ENCODE measurements at places on chromosomes 7 and 10. TPM values are rescaled to one million over a fixed set of nuclear protein-coding genes. Genes with fewer than 3 reads are reported as not detected.

The ZNF488 gene
- total RNA-seq: 0.38 TPM

GRCh38 chr7:99393355-99394187, 14.8 kb downstream of the PDAP1 start:
- H3K4me3 ChIP-seq: peak overlapping the region; percentile 38
- DNase-seq: no peak

DNA sequence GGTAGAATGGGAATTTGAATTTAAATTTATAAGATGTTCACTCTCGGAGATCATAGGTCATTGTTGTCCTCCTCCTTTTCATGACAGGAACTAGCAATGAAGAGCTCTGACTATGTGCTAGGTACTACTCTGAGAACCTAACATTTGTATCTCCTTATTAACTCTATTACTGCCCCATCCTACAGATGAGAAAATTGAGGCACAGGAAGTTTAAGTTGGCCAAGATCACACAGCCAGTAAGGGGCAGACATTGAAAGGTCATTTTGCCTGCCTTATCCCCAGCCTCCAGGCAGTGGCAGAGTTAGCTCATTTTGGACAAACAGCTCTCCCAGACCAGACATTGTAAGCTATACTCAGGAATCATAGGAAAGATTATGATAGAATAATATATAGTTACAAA, 6.0 kb downstream of the SRGN start:
- no peak for DNase-seq
- H3K36me3 ChIP-seq: peaks cover 27% of the 10 kb centered on the region
- H3K27me3 ChIP-seq: no peaks in the 10 kb centered on the region
- peak overlapping the region; percentile 95 for H3K27ac ChIP-seq
- peak overlapping the region; percentile 55 for H3K4me3 ChIP-seq
- no peaks in the 10 kb centered on the region for H3K4me1 ChIP-seq

DNA sequence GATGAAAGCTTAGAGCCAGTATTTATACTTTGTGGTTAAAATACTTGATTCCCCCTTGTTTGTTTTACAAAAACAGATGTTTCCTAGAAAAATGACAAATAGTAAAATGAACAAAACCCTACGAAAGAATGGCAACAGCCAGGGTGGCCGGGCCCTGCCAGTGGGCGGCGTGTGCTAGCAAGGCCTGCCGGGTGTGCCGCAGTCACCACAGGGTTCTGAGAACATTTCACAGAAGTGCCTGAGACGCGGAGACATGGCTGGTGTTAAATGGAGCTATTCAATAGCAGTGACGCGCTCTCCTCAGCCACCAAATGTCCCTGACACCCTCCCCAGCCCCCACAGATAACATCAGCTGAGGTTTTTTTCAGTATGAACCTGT, 14.5 kb downstream of the GPR146 start:
- DNase-seq: no peak
- no peaks in the 10 kb centered on the region for H3K27me3 ChIP-seq
- peaks cover 14% of the 10 kb centered on the region for H3K36me3 ChIP-seq
- H3K27ac ChIP-seq: no peak overlapping the region
- peaks cover 50% of the 10 kb centered on the region for H3K4me1 ChIP-seq
- no peak overlapping the region for H3K4me3 ChIP-seq

GRCh38 chr10:51001587-51001986, 72.7 kb upstream of the PRKG1 start:
- no peak overlapping the region for H3K4me3 ChIP-seq
- no peaks in the 10 kb centered on the region for H3K4me1 ChIP-seq
- DNase-seq: no peak
- H3K27ac ChIP-seq: no peak overlapping the region

- H3K4me3 ChIP-seq: no peak overlapping the region
- H3K27ac ChIP-seq: no peak overlapping the region
Observed at GRCh38 chr10:86644152-86644793, 10.1 kb upstream of the OPN4 start.

The ADRB1 gene
- 15.4 TPM for total RNA-seq

DNA sequence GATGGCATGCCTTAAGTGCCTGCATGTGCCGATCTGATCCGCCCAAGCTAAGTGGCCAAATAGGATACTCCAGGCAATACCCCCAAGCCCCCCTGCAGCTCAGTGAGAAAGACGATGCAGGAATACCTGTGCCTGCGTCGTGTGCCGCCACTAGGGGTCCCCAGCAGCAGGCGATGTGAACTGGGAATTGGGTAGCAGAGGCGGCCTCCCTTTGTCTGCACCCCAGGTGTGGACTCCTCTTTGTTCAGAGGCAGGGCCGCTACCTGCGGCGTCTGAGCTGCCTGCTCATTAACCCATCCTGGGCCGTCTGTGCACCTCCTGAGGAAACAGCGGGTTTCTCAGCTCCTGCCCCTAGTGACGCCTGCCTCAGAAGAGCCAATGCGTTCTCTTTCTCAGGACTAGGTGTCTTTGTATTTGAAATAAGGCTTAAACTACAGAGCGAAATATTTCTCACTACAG, 4.8 kb upstream of the CHN2 start:
- peaks cover 4% of the 10 kb centered on the region for H3K4me1 ChIP-seq
- DNase-seq: peak; percentile 84
- no peak overlapping the region for H3K4me3 ChIP-seq
- no peak overlapping the region for H3K27ac ChIP-seq
- H3K27me3 ChIP-seq: peaks cover 6% of the 10 kb centered on the region

DNA sequence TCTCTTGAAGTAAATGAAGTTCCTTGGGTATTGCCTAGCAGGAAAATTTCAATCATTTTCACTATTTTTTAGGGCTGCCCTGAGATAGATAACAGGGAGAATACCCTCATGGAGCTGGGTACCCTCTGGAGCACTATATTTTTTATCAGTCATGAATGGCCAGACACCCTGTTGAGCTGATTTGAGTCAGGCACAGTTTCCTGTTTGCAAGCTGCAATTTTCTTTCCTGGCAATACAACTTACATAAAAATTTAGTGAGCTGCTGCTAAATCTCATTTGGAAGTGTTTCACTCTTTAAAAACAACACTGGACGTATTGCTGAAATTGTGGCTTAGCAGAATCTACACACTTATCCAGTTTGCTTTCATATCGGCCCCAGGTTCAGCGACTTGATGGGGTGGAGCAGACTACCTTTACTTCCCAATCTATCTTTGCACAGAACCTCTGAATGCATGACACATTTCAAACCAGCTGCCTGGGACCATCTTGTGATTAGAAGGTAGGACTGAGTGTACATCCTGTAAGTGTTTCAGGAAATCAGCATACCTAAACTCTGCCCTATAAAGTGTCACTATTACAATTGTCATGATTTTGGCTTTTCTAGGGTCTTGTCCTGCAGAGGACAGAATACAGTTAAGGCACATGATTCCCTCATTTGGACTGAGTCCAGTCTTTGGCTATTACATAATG, 125.7 kb upstream of the FAM3C start:
- H3K27ac ChIP-seq: no peak overlapping the region
- DNase-seq: no peak
- H3K27me3 ChIP-seq: no peaks in the 10 kb centered on the region
- no peaks in the 10 kb centered on the region for H3K36me3 ChIP-seq
- H3K4me3 ChIP-seq: no peak overlapping the region

DNA sequence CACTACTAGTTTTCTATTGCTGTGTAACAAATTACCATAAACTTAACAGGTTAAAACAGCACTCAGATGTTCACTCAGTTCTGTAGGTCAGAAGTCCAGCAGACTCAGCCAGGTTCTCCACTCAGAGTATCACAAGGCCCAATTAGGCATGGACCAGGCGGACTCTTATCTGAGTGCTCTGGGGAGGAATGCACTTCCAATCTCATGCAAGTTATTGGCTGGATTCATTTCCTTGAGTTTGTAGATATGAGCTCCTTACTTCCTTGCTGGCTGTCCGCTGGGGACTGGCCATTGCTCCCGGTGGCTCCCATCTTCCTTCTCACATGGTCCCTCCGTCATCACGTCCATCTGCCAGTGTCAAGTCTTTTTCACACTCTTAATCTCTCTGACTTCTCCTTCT, 137.0 kb upstream of the PRR15 start:
- no peaks in the 10 kb centered on the region for H3K4me1 ChIP-seq
- H3K4me3 ChIP-seq: no peak overlapping the region
- H3K27me3 ChIP-seq: no peaks in the 10 kb centered on the region
- H3K27ac ChIP-seq: no peak overlapping the region

GRCh38 chr7:81394029-81394428, 375.8 kb downstream of the HGF start:
- no peaks in the 10 kb centered on the region for H3K4me1 ChIP-seq
- DNase-seq: no peak
- no peaks in the 10 kb centered on the region for H3K27me3 ChIP-seq
- H3K36me3 ChIP-seq: no peaks in the 10 kb centered on the region
- H3K4me3 ChIP-seq: no peak overlapping the region

- peaks cover 4% of the 10 kb centered on the region for H3K4me1 ChIP-seq
- H3K27ac ChIP-seq: no peak overlapping the region
- no peaks in the 10 kb centered on the region for H3K27me3 ChIP-seq
- no peak overlapping the region for H3K4me3 ChIP-seq
- no peaks in the 10 kb centered on the region for H3K36me3 ChIP-seq
Observed at GRCh38 chr10:34737772-34738169, 77.3 kb downstream of the PARD3 start.

DNA sequence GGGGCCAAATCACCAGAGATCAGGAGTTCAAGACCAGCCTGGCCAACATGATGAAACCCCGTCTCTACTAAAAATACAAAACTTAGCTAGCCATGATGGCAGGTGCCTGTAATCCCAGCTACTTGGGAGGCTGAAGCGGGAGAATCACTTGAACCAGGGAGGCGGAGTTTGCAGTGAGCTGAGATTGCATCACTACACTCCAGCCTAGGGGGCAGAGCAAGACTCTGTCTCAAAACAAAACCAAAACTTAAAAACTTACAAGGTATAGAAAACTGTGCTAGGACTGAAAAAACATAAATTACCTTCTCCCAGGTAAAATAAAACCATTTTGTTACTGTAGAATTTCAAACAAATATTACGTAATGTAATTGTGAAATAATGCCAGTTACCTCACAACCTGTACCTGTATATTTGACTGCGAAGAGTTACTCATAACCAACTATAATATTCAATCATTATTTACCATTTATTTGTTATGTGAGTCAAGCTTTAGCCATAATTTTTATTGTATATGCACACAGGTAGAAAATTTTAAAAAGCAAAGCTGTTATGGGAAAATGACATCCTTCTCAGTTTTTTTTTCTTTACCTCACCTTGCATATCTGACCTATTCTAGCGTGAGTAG, 180.9 kb downstream of the SEMA3A start:
- H3K27ac ChIP-seq: no peak overlapping the region
- no peaks in the 10 kb centered on the region for H3K27me3 ChIP-seq
- no peak for DNase-seq

DNA sequence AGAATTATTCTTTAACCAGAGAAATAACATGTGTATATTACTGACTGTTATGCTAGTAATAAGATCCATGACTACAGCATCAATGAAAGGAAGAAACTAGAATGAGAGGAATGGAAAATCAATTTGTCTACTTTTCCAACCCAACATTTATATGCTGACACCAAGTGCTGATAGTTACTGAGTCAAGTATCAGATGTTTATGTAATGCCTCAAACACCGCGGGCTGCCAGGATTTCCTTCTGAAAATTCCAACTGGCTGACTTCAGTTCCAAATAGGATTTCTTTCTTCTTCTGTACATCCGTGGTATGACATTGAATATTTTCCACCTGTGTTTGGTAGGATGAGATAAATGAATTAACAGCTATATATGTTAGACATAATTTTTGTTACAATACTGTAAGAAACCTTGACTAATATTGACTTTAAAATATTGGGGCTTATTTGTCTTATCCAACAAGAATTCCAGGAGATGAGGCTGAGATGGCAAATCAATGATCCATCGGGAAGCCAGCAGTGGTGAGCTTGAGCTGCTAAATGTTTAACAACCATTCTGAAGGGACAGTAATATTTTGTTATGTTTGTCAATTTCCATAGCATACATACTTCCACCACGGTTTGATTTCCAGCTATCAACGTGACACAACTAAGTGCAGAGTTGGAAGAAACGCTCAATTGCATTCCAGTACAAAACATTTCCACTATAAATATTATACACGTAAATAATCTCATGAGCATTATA, 435.2 kb upstream of the AUTS2 start:
- H3K27ac ChIP-seq: no peak overlapping the region
- no peak for DNase-seq
- H3K36me3 ChIP-seq: no peaks in the 10 kb centered on the region
- no peaks in the 10 kb centered on the region for H3K27me3 ChIP-seq
- no peaks in the 10 kb centered on the region for H3K4me1 ChIP-seq

DNA sequence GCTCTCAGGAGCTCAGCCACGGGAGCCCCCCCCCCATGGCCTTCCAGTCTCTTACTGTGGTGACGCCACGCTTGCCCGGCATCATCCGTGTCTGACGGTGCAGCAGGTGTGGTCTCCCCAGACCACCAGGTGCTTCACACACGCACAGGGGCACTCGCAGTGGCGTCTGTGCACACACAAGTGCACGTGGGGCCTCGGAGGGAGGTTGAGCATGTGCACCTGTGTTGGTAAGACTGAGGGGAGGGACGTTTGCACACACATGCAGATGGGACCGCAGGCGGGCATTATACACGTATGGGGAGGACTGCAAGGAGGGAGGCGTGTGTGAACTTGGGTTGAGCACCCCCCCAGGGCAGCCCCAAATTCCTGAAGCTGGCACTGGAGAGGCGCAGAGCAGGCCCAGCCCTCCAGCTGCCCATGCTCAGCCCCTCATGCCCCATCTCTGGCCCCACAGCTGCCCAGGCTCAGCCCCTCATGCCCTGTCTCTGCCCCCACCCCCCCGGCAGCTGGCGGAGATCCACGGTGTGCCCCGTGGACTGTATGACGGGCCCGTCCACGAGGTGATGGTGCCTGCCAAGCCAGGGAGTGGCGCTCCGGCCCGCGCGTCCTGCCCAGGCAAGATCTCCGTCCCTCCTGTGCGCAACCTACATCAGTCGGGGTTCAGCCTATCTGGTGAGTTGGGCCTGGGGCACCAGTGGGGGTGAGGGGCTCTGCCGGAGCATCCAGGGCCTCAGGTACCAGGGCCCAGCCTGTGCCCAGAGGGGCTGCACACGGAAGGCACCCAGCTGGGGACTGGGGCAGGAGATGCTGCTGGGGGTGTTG, 16.7 kb downstream of the DPYSL4 start:
- H3K27me3 ChIP-seq: no peaks in the 10 kb centered on the region
- no peak overlapping the region for H3K4me3 ChIP-seq
- H3K36me3 ChIP-seq: peaks cover 14% of the 10 kb centered on the region
- H3K4me1 ChIP-seq: no peaks in the 10 kb centered on the region
- H3K27ac ChIP-seq: no peak overlapping the region

The CAV2 gene
- total RNA-seq: 210 TPM
